ENCODE measurements at places on chromosomes 1 and 21.

GRCh38 chr21:31974454-31974985 is 101.7 kb downstream of the HUNK start:
- no peak for DNase-seq

- DNase-seq: no peak
Measured at GRCh38 chr1:50214717-50215116, 106.0 kb downstream of the ELAVL4 start.

DNA sequence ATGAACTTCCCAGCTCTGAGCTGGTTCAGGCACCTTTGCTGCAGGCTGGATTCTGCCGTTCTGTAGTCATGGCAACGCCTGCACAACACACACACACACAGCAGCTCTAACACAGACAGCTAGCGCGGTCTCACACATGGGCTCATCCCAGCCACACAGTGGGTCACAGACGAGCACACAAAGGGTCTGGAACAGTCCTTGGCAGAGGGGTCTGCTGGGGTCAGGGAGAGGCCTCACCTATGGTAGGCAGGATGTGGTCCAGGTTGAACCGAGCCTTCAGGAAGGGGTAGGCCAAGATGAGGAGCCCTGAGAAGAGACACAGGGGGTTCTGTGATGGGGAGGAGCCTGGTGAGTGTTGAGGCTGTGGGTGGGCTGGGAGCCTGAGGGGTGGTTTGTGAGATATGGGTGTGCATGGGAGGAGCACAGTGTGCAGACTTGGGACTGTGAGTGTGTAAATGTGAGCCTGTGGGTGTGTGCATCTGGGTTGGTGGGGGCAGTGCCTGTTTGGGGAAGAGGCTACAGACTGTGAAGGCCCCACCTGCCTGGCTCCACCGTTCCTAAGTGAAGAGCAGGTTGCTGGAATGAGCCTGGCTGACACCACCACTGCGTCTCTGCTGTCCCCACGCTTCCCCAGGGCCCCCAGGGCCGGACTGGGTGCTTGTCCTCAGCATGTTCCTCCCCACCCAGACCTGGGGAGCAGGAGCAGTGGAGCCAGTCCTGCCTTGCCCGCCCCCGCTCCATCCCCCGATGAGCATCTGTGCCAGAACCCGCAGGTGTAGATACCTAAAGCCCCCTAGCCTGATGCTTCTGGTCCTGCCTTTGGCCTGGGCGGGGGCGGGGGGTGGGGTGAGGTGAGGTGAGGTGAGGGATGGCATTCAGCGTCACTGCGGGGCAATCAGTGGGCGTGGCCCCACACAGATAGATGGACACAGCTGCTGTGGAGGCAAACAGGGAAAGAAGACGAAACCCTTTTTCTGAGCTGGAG is 1.5 kb downstream of the KNCN start:
- DNase-seq: peak; percentile 25

GRCh38 chr1:223052931-223053330 is 90.1 kb downstream of the TLR5 start:
- DNase-seq: no peak

- no peak for DNase-seq
Measured at GRCh38 chr21:32093646-32094462, 185.0 kb downstream of the MIS18A start.

DNA sequence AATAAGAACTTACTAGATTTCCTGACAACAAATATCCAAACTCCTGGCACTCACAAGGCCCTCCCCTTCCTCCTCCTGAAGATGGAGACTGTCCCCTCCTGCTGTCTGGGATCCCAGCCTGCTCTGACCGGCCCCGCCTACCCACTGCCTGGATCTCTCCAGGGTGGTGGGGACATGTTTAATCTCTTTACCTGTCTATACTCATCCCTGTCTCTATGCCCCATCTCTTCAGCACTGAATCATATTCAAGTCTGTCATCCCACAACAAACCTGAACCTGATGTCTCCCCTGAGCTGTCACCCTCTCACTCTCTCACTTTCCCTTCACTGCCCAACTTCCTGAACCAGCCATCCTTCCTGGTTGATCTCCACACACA is 22.1 kb downstream of the MATN1 start:
- DNase-seq: no peak

GRCh38 chr21:39096754-39097153 is 86.5 kb downstream of the PSMG1 start:
- no peak for DNase-seq

- DNase-seq: no peak
Measured at GRCh38 chr21:45916011-45916840, 65.3 kb upstream of the COL6A1 start.

DNA sequence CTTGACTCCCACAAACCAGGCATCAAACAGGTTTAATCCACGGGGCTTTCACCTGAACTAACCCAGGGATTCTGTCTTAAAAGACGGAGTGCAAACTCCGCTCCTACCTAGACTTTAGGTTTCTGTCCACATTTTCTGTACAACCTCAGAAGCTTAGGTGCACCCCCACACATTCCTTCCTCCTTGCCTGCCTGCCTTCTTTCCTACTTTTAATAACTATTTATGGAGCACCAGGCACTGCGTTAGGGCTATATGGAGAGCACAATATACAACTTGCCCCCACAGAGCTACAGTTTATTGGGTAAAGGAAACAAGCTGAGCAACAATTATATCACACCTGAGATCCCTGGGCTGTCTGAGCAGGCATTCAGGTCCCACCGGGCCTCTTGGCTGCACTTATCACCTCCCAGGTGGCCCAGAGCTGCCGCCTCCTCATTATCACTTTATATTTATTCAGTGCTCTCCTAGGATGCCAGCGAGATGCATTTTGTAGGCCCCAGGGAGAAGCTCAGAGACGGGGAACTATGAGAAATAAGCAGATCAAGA is 64.1 kb downstream of the DNTTIP2 start:
- no peak for DNase-seq

- no peak for DNase-seq
Measured at GRCh38 chr1:22517956-22518355, 45.3 kb upstream of the EPHA8 start.

GRCh38 chr1:153985341-153985912 is 712 bp downstream of the RAB13 start:
- DNase-seq: peak; percentile 17

GRCh38 chr1:177620636-177621190 is 349.1 kb downstream of the SEC16B start:
- DNase-seq: no peak

DNA sequence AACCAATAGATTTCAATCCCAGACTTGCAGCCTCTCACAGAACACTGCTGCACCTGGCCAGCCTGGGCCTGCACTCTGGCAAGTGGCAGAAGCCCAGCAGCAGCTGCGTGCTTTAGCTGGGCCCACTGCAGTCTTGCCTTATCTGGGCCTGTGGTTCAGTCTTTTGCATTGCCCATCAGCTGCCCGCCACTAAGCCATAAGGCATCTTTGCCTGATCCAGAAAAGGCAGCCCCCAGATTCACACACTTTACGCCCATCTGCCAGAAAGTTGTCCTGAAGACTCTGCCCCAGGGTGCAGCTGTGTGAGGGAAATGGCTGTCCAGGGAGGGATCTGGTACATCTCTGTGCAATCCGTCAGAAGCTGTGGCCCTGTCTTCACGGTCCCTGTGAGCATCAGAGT is 217.0 kb downstream of the DNAH14 start:
- no peak for DNase-seq

DNA sequence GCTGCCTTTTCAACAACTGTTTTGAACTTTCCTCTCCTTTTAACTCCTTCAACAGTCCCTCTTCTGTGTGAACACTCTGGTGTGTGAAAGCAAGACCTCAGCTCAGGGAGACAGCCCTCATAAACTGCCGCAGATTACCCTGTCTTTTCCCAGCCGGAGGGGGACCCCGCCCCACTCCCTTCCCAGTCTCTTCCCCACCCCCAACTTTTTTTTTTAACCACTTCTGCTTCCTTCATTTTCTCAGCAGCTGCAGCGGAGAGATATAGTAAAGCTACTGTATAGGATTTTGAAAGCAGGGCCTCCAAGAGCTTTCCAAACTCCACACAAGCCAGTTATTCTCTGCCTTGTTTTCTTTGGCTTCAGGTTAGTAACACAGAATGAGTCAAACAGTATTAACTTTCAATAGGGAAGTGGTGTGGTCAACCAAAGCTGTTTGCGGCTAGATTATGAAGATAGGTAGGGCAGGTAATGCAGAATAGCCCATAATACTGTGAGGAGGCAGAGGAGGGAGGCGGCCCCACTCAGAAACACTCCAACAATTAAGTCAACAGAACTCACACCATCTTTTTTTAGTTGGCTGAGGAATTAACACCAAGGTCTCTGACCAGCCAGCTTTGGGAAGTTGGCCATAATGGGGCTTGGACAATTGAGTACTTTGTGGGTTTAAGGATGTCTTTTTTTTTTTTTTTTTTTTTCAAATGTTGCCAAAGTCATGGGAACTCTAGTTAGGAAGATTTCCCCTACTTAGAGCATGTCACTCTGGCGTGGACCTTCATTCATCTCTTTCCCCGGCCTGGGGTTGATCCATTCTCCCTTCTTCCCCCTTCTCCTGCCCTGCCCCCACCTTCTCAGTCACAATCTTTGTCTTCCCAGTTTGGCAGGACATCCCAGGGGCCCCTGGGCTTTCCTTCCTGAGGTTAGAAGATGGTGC is 177.0 kb downstream of the CLIC6 start:
- peak; percentile 37 for DNase-seq

- DNase-seq: no peak
Measured at GRCh38 chr1:157652859-157653493, 47.6 kb downstream of the FCRL3 start.

DNA sequence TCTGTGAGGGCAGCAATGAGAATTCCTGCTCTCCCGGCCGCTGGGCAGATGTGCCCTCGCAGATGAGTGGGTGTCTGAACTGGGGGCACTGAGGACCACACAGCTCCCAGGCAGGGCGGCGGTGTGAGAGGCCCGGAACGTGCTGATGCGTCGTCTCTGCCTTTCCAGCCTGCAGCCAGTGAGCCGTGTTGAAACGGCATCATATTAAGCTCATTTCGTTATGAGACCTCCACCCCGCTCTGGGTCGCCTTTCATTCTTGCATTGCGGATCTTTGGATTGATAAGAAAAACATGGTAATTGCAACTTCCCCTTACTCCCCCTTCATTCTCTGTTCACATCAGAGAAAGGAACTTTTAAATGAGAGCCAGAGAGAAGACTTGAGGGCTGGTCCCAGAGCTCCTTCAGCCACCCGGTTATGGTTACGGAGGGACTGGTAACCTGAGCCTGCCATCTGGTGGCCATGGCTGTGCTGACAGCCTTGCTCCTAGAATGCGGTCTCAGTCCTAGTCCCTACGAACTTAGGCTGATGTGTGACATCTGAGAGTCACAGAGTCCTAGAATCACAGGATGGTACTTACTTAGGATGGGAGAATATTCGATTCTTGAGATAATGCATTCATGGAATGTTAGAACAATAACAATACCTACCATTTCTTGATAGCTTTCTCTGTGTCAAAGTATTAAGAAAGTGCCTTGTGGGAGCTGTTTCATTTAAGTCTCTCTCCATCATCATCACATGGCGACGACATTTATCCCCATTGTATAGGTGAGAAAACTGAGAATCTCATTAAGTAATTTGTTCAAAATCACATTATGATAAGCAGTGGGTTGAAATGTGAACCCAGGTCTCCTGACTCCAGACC is 271.0 kb downstream of the TRABD2B start:
- peak; percentile 53 for DNase-seq

GRCh38 chr1:221946768-221947167 is 204.9 kb upstream of the DUSP10 start:
- DNase-seq: no peak

DNA sequence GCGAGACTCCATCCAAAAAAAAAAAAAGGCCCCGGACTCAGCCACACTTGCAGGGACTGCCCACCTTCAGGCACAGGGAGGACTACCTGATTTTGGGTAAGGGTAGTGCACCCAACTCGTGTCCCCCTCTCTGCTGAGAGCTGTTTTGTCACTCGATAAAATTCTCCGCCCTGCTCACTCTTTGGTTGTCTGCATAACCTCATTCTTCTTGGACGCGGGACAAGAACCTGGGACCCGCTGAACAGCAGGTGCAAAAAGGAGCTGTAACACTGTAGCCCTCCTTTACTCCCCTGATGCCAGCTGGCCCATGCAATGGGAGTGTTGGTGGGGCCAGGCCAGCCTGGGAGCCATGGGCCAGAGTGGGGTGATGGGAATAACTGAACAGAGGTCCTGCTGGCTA is 10.6 kb downstream of the S100B start:
- no peak for DNase-seq

DNA sequence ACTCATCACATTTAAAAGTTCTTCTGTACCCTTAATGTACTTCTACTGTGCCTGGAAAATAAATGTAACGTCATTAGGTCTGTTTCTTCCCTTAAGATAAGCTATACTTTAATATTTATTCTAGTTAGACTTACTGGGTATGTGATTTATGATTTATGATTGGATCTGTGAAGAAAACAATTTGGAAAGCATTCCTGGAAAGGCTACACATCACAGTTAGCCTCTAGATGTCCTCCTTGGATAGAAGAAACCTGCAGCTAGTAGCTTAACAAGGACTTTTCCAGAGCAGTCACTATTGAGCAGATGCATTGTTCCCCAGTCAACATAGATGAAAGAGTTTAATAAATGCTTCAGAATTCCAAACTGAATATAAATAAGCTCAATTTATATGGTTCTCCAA is 22.2 kb upstream of the ABL2 start:
- DNase-seq: no peak

DNA sequence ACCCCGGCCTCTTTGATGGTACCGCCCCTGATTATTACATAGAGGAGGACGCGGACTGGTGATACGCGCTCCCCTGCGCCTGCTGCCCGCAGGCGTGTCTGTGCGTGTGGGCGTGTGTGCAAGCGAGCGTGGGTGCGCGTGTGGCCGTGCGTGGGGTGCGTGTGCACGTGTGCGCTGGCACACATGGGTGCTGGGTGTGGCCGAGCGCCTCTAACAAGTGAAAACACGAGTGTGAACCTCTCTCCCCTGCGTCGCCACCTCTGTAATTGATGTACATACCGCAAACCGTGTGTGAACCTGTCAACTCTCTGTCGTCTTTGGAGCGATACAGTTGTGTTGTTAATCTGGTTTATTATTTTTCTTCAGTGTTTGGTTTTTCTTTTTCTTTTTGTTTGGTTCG is 87.8 kb upstream of the TMEM51 start:
- DNase-seq: no peak

DNA sequence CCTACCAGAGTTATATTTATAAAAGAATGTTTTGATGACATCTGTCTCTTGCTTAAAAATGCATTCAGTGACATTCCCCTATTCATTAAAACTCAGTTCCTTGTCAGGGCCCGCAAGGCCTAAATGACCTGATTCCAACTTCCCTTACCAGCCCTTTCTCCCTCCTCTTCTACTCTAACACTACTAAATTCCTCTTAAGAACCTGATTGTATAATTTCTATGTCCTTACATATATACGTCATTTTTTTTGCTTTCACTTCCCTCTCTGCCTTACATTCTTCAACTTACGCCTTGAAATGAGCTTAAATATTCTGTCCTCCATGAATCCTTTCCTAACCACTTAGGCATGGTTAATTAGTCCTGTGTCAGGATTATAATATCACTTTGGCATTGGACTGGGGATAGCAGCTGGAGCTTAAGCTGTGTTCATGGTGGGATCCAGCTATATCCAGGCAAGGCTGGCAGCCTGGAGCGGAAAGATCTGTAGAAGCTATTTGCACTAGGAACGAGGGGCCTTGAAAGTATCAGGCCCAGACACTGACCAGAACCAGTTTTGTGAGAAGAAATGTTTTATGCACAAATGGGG is 360.2 kb upstream of the PTBP2 start:
- DNase-seq: no peak
